Activated CD4-positive, alpha-beta T cell treated with anti-CD3 and anti-CD28 coated beads, Interleukin-2, amount 50 U/mL, for 48 hours (primary cell): ENCODE measurements at places on chromosomes 1 and 21.

DNA sequence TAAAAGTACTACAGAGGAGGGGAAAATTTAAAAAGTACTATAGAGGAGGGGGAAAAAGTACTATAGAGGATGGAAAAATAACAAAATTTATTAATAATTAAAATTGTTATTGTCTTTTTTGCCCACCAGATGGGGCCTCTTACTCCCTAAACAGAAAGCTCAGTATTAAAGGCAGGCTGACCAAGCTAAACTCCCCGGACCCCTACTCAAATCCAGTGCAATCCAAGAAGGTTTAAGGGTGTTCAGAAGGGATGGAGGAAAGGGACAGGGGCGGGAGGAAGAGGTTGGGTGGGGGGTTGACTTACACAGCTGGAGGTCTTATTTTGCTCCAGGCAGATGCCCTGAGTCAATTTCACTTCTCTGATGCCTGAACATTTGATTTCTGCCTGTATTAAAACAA lies 13.7 kb downstream of the CD34 start:
- DNase-seq: no peak

GRCh38 chr1:227729881-227730629 lies 5.0 kb downstream of the JMJD4 start:
- peak; percentile 62 for DNase-seq

GRCh38 chr1:43864111-43865045 lies 69.2 kb upstream of the ARTN start:
- no peak for DNase-seq

GRCh38 chr1:40478276-40478675 lies 1.2 kb downstream of the ZFP69 start:
- DNase-seq: no peak

DNA sequence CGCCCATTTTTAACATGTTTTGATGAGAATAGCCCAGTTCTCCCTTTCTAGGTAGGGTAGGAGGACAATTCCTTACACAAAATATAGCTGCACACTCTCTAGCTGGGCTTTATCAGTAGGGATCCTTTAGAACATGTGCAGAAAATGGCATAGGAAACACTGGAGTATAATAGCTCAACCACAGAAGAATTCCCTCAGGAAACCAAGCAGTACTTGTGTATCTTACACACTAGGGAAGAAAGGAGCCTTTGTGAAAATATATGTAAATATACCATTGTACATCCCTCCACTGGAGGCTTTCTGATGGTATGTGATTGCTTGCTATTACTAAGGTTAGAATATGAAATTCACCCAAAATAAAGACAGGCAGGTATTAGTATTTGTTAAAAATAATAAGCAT lies 153.5 kb downstream of the LRRC40 start:
- no peak for DNase-seq

- DNase-seq: no peak
Measured at GRCh38 chr1:182299728-182300616, 91.6 kb downstream of the GLUL start.

GRCh38 chr1:40338745-40339419 lies 21.8 kb upstream of the COL9A2 start:
- peak; percentile 94 for DNase-seq
